ENCODE measurements at places on chromosomes 13 and 19.

DNA sequence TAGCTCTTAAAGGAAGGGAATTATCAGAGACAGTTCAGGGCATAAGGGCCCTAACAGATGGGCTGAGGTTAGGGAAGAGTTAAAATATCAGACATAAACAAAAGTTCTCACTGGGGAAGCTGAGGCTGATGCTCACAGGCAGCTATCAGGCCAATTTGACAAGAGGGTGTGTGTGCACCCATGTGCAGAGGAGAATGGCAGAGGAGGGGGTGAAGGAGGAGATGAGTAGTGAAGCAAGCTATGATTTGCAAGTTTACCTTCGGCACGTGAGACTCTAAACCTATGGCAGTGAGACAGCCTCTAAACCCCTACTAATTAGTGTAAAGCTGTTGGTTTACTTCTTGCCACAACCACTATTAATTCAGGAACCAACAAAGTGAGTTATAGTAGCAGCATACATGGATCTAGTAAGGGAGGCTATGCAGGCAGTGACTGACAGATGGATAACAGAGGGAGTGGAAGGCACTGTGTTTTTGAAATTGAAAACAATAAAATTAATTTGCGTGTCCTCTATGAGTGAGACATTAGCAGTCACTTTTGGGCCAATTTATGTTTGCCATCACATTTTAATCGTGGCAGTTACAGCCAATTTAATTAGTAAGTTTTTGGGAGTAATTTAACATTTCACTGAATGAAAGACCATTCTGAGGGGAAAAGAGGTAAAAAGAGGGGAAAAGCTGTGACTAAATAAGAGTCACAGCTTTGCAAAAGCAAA lies 99.6 kb upstream of the HTR2A start:
- no peak for DNase-seq

- DNase-seq = no peak
These were observed 17.6 kb downstream of the ELL start for GRCh38 chr19:18503971-18504885.

DNA sequence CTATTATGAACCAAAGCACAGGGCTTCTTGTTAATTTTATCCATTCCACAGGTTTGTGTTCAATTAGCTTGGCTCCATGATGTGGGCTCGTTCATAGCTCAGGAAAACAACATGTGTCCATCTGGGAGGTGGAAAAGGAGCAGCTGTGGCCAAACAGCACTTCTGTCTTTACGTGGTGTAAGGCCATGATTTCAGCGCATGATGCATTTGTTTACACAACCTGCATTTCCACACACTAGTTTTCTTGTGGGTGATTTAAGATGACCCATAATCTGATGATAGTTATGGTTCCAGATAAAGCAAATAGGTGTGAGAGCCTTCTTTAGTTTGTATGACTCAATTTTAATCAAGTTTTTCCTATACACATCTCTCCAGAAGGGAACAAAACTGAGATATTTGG lies 101.7 kb downstream of the TNFRSF19 start:
- no peak for DNase-seq

GRCh38 chr19:39830847-39831246 lies 3.1 kb downstream of the DYRK1B start:
- DNase-seq = no peak

DNA sequence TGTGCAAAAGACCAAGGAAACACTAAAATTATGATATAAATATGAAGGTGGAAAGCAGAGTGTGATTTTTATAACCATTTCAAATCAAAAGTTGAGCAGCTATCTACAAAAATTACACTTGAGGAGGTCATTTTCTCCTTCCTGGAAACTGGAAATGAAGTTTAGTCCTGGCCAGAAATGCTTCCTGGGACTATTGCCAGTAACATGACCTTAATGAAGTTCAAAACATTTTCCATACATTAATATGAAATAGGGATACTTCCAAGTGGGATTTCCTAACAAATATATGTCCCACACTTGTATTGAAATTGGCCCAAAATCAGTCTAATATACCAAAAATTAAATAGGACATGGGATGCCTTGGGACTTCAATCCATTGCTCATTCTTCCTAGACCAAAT lies 1556.8 kb upstream of the MIR17HG start:
- DNase-seq = no peak

GRCh38 chr13:30088312-30088855 lies 219.0 kb downstream of the KATNAL1 start:
- DNase-seq = no peak

GRCh38 chr19:7373862-7374261 lies 25.1 kb downstream of the ARHGEF18 start:
- peak; percentile 14 for DNase-seq

- DNase-seq = no peak
These were observed 6.3 kb upstream of the WTIP start for GRCh38 chr19:34475026-34475974.

GRCh38 chr13:45068036-45069001 lies 52.0 kb upstream of the GTF2F2 start:
- no peak for DNase-seq

GRCh38 chr13:41680900-41681299 lies 223.6 kb downstream of the RGCC start:
- DNase-seq = no peak

GRCh38 chr19:18086590-18087138 lies at the start of gene IL12RB1:
TSS of gene IL12RB1 (minus strand) at chr19:18086934. CDS start at chr19:18086823, 111 bp downstream.
- peak; percentile 77 for DNase-seq

- no peak for DNase-seq
These were observed 15.9 kb downstream of the OPA3 start for GRCh38 chr19:45568732-45569131.

DNA sequence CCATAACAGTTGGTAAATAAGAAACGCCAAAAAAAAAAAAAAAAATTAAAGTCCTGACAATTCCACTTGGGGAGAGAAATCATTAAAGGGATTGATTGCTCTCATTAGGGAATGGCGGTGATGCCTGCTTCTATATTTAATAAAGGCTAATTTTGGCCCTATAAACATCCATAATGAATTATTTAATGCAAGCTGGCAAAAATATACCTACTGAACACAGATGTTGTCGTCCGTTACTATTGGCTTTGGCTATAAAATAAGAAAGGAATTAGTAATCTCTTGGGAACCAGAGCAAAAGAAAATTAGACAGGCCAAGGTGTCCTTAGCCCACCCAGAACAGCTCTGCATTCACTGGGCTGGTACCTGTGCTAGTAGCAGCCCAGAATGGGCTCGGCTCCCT lies 717.3 kb downstream of the DIAPH3 start:
- DNase-seq = no peak

DNA sequence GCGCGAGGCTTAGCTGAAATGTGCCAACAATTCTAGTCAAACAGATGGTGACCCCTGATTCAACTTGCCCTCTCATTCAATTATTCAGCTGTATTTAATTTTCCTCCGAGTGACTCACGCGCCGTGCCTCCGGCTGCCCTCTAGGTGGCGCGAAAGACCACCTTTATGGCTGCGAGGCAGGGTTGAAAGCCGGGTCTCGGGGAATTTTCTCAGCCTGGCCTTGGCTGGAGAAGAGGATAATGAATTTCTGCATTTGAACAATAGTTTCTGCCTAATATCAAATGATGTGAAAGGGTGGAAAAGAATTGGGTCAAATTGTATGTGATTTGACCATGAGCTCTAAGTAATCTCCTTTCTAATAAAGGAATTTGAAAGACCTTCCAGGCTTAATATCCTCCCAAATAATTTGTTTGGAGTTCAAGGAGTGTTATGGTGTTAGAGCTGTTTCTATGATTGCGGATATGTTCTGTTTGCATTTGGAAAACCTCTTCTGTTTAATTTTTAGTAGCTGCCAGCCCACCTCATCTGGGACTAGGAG lies 310.9 kb downstream of the ZNF536 start:
- peak; percentile 53 for DNase-seq

DNA sequence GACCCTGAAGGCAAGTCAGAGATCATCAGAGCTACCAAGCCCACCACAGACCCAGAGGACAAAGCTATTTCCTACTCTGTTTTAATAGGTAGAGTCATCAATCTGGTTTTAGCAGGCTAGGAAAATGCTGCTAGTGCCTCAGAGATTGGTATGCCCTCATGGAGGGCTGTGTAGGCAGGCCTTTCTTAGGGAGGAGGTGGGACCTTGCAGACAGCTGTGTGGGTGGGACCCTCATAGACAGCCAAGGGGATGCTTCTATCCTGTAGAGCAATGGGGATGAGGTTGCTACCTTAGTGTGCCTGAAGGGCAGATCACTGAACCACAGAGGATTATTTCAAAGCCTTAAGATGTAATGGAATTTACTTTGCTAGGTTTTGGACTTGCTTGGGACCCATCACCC lies 534.9 kb upstream of the KLF12 start:
- DNase-seq = no peak

GRCh38 chr19:49186108-49186507 lies 28.5 kb downstream of the TRPM4 start:
- no peak for DNase-seq

- DNase-seq = peak; percentile 61
These were observed 390.5 kb downstream of the FGF9 start for GRCh38 chr13:22061371-22061805.

GRCh38 chr13:28426381-28426780 lies 68.5 kb downstream of the FLT1 start:
- no peak for DNase-seq

GRCh38 chr19:18379803-18380747 lies 5.9 kb upstream of the GDF15 start:
- DNase-seq = no peak

GRCh38 chr13:31756346-31756745 lies 17.0 kb downstream of the RXFP2 start:
- DNase-seq = no peak

Measured in activated naive CD8-positive, alpha-beta T cell treated with anti-CD3 and anti-CD28 coated beads for 36 hours (primary cell).